Mammary microvascular endothelial cell (primary cell): ENCODE measurements at places on chromosomes 6 and 20. TPM values are rescaled to one million over a fixed set of nuclear protein-coding genes. Genes with fewer than 3 reads are reported as not detected.

The ADA gene
- 16.1 TPM in 2 replicates for total RNA-seq

The ID4 gene
- total RNA-seq, result 0.20 and 0.47 TPM in 2 replicates

The PTCHD4 gene
- 2.9 and 3.1 TPM in 2 replicates for total RNA-seq

The GJA10 gene
- total RNA-seq, result not detected in 2 replicates

The VARS1 gene
- 102 and 107 TPM in 2 replicates for total RNA-seq

The FHL5 gene
- not detected in 2 replicates for total RNA-seq

The CCDC170 gene
- not detected in 2 replicates for total RNA-seq

The VTA1 gene
- 51.9 and 52.5 TPM in 2 replicates for total RNA-seq

The ENPP1 gene
- total RNA-seq, result 0.64 and 1.9 TPM in 2 replicates

The CLPSL2 gene
- total RNA-seq, result not detected in 2 replicates

The SLC16A10 gene
- total RNA-seq, result not detected in 2 replicates

The RIPOR3 gene
- total RNA-seq, result not detected in 2 replicates

The HTR1E gene
- total RNA-seq, result not detected in 2 replicates

The DAAM2 gene
- total RNA-seq, result under 0.01 TPM in 1 of 2 replicates, not detected in the other

The SYNE1 gene
- total RNA-seq, result 56.2 and 63.2 TPM in 2 replicates

The NEDD9 gene
- 116 and 127 TPM in 2 replicates for total RNA-seq

The VIP gene
- 0.15 and 0.53 TPM in 2 replicates for total RNA-seq

The BCKDHB gene
- 6.9 and 7.8 TPM in 2 replicates for total RNA-seq

The COL19A1 gene
- total RNA-seq, result not detected in 2 replicates

The SLC44A4 gene
- total RNA-seq, result 0.30 and 0.33 TPM in 2 replicates
